ENCODE measurements at places on chromosomes 11 and 22.

DNA sequence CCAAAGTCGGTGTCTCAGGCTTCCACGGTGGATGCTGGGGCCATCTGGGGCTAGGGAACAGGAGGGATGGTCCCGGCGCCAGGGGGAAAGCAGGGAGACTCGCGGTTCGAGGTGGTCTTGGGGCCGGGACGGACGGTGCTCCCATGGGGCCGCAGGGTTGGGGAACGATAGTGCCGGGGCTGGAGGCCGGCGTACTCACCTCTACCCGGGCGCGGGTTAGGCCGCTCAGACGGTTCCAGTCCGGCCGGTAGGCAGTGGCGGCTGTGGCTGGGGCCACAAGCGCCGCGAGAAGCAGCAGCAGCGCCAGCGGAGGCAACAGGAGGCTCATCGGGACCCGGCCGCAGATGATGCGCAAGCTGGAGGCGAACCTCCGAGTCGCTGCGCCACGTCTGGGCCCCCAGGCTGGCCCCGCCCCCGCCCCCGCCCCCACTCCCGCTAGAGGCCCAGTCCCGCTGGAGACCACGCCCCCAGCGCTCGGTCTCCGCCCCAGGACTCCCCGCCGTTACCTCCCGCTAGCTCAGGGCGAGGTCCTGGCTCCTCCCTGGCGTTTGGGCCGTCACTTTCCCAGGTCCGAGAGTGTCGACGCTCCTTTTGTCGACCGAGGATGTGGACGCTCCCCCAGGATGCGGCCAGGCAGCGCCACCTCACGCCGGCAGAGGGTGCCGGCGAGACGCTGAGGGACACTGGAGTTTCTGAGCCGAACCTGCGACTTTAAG lies at the start of gene SELENOM:
Gene SELENOM, minus strand, starts transcription at position 391 of the 716 bp plus-strand sequence. Its CDS starts 63 bp downstream, at position 328.
- peak; percentile 95 for DNase-seq

GRCh38 chr11:15507592-15507991 lies 392.9 kb downstream of the INSC start:
- peak; percentile 46 for DNase-seq

DNA sequence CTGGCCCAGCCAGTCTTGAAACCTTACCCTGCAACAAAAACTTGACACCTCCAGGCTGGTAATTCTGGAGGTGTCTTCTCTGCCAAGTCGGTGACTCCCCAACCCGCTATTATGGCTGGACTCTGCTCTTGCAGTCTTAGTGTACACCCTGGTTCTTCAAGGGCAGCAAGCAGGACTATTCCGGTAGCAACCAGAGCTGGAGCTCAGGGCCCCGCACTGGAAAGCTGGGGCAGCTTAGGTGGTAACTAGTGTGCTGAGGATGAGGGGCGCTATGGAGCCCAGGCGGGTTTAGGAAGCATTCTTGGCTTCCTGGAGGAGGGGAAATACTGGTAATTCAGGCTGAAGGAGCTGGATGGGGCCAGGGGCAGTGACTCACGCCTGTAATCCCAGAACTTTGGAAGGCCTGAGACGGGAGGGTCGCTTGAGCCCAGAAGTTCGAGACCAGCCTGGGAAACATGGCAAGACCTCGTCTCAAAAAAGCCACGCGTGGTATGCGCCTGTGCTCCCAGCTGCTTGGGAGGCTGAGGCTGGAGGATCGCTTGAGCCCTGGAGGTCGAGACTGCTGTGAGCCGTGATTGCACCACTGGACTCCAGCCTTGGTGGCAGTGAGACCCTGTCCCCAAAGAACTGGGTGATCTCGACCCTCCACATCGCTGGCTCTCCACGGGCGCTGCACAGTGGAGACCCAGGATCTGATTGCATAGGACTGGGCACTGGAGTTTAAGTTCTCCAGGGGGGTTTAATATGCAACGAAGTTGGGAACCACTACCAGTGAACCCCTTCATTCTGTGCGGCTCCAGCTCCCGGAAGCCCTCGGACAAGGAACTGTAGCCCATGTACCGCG lies 10.6 kb upstream of the AIFM3 start:
- DNase-seq = no peak

DNA sequence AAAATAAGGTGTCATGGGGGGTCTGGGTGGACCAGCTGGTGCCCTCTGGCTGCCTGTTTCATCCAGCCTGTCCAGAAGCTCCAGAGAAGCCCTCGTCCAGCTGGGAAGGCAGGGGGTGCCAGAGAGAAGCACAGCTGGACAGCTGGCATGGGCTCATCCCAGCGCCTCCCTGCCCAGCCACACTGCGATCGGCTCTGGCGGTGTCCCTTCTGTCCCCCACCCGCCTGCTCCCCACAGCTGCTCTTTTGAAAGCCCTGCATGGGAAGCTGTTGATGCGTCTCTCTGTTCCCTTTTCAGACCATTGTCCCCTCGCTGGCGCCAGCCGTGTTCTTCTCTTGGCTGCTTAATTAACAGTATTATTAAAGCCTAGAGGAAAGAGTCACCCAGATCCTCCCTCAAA lies 86.5 kb downstream of the MN1 start:
- DNase-seq = peak; percentile 65

- DNase-seq = no peak
Observed at GRCh38 chr22:39301926-39302325, 17.5 kb downstream of the RPL3 start.

- peak; percentile 91 for DNase-seq
Observed at GRCh38 chr11:69010964-69011623, 2.0 kb downstream of the MRGPRF start.

DNA sequence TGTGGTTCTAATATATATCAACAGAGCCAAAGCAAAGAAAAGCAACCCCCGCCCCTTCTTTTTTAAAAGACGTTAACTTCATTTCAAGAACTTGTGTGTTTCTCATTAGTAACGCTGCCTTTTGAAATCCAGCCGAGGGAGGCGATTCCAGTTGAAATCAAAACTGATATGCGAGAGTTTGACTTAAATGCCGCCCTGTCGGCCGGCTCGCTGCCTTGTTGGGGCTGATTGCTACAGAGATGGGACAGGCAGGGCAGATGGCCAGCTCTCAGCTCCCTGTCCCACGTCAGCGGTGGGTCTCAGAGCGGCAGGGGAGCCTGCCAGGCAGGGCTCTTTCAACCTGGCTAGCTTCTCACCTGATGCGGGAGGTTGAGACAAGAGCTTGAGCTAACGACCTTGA lies 51.9 kb upstream of the ALX4 start:
- peak; percentile 77 for DNase-seq

- DNase-seq = peak; percentile 83
Observed at GRCh38 chr11:134393638-134394037, 18.4 kb downstream of the B3GAT1 start.

- DNase-seq = no peak
Observed at GRCh38 chr11:28729339-28729738, 621.2 kb downstream of the METTL15 start.

- peak; percentile 85 for DNase-seq
Observed at GRCh38 chr22:30754971-30755758, 60.5 kb downstream of the OSBP2 start.

DNA sequence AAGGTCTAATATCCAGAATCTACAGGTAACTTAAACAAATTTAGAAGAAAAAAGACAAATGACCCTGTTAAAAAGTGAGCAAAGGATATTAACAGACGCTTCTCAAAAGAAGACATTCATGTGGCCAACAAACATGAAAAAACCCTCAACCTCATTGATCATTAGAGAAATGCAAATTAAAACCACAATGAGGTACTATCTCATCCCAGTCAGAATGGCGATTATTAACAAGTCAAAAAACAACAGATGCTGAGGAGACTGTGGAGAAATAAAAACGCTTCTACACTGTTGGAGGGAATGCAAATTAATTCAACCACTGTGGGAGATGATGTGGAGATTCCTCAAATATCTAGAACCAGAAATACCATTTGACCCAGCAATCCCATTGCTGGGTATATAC lies 67.2 kb downstream of the SLC17A6 start:
- no peak for DNase-seq

DNA sequence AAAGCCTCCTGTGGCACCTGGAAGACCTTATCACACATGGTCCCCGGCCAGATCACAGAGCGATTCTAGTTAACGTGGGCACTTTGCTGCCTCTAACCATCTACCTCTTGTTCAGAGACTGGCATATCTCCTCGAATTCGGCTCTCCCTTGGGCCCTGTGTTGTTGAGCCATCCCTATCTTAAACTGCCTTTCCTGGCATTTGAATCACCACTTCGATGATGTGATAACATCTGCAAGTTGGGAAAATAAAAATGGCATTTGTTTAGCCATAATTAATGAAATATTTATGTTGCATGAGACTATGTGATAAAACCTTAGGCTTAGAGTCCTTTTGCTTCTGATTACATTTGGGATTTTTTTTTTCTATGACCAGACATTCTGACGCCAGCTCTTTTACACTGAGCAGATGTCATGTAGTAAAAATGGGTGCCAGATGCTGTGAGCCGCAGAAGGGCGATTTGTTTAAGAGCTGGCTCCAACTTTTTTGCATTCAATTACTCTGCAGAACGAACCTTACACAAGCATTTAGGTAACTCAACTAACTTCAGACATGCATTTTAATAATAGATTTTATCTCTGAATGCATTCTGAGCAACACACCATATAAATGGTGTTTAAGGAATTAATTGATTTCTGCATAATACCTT lies 58.5 kb upstream of the PARVA start:
- DNase-seq = peak; percentile 60

Measured in eye (tissue), 1 donor.